Pulmonary artery endothelial cell (primary cell): ENCODE measurements at places on chromosomes 6 and 20.
A peak's percentile ranks its signal among the peaks of the same experiment; 100 is the strongest.

DNA sequence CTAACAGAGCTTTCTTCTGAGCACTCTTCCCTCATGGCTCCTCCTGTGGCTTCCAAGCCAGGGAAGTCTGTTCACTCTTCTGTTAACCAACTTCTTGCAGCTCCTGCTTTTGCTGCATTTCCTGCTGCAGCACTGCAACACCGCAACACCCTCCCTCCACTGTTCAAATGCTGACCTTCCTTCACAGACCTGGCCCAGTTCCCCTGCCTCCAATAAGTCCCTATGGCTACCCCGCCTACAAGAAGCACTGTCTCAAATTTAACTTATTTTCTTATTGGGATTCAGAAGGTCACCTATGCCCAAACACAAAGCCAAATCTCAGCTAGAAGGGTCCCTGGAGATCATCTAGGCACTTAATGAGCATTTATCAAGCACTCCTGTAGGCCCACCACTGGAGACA, 44.6 kb downstream of the ELMO2 start:
- DNase-seq, result no peak

GRCh38 chr6:29749668-29750067, 26.4 kb downstream of the HLA-F start:
- no peak for DNase-seq

DNA sequence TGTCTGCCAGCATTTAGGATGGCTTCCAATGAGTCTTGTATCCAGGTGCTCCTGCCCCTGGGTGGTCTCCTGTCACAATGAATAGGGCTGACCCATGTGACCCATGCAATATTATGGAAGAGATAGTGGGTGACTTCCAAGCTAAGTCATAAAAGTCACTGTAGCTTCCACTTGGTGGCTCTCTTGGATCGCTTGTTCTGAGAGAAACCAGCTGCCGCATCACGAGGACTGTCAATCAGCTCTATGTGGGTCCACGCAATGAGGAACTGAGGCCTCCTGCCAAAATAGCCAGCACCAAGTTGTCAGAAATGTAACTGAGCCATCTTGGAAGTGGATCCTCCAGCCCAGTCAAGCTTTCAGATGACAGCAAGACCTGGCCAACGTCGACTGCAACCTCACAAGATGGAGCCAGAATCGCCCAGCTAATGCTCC, 14.9 kb upstream of the MATN4 start:
- no peak for DNase-seq

- DNase-seq, result no peak
Measured at GRCh38 chr20:44742304-44743079, 3.2 kb upstream of the KCNK15 start.

- no peak for DNase-seq
Measured at GRCh38 chr6:121645100-121645745, 209.8 kb downstream of the GJA1 start.

DNA sequence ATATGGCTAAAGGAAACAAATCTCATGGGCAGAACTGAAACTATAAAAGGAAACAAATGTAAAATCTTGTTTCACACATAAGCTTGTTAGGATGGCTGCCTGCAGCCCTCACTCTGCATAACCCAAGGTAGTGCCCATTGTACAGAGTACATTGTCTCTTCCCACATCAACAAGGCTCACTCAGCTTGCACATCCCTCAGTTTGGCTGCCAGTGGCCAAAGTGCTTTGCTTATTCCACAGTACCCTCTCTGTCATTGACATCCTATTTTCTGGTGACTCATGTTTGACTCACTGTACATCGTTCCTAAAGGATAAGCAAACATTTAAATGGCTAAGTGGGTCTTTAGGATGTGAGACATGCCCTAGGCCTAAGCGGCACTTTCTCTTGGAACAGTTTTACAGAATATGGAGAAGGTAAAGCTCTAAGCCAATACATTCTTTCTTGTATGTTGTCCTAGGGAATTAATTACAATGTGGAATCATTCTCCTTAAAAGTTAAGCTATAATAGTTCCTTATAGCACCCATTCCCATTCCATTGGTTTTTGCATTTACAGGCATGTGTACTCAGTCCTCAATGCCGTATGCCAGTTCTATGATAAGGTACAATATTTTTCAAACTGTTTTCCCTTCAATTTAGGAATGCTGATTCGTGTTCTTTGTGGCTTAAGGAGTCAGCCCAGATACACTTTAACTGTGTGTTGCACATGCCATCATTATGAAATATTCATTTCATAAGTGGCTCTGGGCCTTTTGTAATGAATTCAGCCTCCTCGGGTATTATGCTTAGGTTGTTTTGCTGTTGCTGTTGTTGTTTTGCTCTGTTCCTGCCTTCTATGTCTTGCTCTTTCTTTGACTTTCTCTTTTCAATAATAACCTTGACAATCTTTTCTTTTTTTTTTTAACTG, 5.5 kb downstream of the ANKEF1 start:
- DNase-seq, result peak; percentile 29

- no peak for DNase-seq
Measured at GRCh38 chr6:71480577-71480976, 192.0 kb downstream of the OGFRL1 start.

- DNase-seq, result no peak
Measured at GRCh38 chr6:5557506-5557905, 296.2 kb downstream of the FARS2 start.

DNA sequence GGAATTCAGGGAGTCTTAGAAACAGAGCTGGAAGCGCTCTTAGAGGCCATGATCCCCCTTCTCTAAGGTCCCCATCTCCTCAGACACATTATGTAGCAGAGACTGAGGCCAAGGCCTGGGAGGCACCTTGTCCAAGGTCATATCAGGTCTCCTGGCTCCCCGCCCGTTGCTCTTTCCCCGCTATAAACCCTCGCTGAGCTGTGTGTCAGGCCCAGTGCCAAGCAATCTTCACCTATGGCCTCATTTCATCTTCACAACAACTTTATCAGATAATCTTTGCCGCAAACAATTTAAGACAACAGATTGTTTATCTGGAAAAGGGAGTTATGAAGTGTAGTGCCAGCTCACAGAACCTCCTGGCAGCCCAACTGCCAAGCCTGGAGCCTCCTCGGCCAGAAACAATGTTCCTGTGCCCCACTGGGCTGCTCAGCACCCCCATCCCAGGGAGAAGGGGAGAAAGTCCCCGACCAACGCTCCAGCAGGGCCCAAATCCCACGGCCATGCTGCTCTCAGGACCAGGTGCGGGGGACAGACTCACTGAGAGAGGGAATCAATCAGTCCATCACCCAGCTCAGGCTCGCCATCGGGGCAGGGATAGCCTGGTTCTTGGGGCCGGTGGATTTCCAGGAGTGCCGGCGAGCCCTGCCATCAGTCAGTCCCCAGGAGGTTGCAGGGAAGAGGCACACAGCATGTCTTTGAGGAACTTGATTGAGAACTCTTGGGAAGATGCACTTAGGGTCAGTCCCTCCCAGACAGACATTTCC, 16.9 kb upstream of the FANCE start:
- no peak for DNase-seq

DNA sequence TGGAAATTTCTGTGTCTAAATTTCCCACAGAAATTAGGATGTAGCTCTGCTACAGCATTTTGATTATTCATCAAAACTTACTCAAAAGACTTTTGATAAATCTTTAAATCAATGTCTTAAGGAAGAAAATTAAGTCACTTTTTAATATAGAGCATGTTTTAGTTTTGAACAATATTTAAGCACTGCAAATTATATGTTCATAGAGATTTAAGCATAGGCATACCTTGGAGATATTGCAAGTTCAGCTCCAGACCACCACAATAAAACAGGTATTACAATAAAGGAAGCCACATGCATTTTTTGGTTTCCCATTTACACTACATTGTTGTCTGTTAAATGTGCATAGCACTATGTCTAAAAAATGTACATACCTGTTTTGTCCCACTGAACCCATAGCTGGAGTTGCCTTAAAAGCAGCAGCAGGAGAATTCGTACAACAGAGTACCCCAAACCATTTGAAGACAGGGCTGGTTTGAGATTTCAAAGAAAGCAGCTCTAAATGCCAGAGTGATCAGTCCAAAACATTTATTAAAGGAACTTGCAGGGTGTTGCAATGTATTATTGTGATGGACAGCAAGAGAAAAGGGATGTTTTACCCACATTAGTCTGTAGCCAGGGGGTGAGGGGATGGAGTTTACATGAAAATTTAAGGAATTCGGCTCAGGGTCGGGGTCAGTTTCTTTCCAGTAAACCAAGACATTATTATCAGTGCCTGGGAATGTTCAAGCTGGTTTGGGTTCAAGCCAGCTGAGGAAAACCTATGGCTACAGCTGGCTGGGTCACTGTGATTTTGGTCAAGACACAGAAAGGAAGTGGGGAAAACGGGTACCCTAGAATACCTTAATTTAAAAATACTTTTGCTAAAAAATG, 6.3 kb upstream of the LOC128125822 start:
- DNase-seq, result no peak

GRCh38 chr6:57224769-57225515, 2.8 kb upstream of the RAB23 start:
- no peak for DNase-seq

- peak; percentile 44 for DNase-seq
Measured at GRCh38 chr6:4603291-4603690, 172.9 kb upstream of the CDYL start.

DNA sequence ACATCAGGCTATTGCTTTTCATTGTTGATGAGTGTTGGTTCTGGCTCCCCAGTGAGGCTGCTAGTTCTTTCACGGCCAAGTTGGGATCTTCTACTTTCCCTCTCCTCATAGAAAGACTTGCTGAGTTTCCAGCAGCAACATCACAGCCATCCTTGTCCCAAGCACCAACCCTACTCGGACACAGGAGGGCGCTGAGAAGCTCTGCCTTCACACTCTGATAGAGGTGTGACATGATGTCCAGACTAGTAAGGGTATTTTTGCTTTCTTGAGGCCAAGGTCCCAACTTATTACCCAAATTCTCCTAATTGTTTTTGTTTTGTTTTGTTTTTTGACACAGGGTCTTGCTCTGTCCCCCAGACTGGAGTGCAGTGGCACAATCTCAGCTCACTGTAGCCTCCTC, 3.0 kb upstream of the GCM1 start:
- DNase-seq, result no peak

DNA sequence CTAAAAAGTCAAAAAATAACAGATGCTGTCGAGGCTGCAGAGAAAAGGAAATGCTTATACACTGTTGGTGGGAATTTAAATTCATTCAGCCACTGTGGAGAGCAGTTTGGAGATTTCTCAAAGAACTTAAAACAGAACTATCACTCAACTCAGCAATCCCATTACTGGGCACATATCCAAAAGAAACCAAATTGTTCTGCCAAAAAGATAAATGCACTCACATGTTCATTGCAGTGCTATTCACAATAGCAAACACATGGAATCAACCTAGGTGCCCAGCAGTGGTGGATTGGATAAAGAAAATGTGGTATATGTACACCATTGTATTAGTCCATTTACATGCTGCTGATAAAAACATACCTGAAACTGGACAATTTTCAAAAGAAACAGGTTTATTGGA, 116.0 kb upstream of the VGLL2 start:
- DNase-seq, result no peak

GRCh38 chr6:144252259-144252658, 32.9 kb upstream of the UTRN start:
- DNase-seq, result no peak

DNA sequence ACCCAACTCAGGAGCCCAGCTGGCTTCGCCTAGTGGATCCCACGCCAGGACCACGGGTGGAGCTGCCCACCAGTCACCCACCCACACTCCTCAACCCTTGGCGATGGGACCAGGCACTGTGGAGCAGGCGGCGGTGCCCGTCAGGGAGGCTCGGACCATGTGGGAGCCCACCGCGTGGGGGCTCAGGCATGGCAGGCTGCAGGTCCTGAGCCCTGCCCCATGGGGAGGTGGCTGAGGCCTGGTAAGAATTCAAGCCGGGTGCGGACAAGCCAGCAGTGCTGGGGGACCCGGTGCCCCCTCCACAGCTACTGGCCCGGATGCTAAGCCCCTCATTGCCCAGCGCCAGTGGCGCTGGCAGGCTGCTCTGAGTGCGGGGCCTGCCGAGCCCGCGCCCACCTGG, 123.1 kb upstream of the LGSN start:
- no peak for DNase-seq

- no peak for DNase-seq
Measured at GRCh38 chr20:60888771-60889170, 363.3 kb upstream of the CDH4 start.

DNA sequence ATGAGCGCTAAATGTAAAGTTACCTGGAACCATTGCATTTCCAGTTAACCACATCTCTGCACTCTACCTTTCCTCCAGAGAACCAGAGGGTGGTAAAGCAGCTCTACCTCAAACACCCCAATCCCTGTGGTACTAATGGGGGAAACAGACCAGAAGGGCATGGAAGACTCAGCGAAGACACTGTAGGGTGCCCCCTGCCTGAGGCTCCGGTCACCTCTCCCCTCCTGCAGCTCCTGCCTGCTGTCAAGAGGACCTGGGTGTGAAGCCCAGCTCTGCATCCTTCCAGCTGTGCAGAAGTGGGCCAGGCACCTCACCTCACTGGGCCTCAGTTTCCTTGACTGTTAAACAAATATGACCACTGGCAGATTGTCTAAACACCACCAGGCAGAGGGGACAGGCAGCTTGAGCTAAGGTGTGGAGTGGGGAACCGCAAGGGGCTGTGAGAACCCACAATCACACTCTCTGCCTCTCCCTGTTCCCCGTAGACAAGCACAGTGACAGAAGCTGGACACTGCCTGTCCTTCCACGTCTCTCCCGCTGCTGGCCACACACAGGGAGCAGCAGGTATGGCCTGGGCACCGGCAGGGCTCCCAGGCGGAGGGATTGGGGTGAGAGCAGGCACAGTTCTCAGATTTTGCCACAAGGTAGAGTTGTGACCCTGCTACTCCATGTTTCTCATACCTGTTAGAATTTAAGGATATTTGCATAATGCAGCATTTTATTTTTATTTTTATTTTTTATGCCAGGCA, 9.1 kb upstream of the BPIFA2 start:
- no peak for DNase-seq

GRCh38 chr6:12174878-12175277, 115.3 kb upstream of the EDN1 start:
- DNase-seq, result no peak

DNA sequence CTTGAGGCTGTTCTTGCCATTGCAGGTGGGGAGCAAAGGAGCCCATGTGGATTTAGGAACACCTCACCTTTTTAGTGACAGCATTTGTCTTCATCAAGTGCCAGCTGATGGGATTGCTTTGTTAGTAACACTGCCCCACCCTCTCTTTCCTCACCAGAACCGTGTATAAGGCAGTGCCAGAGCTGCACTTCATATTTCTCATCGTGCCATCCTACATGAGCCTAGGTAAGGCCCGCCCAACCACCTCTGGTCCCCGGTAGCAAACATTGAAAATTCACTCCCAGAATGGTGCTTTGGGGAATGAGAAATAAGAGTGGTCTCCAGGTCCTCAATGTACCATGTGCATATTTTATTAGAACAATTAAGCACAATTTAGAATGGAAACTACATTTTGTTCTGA, 22.7 kb downstream of the CFAP61 start:
- no peak for DNase-seq

GRCh38 chr6:166657531-166657930, 30.5 kb upstream of the RPS6KA2 start:
- no peak for DNase-seq
